HCT116 (cell line): ENCODE measurements at places on chromosomes 7 and 10. TPM values are rescaled to one million over a fixed set of nuclear protein-coding genes. Genes with fewer than 3 reads are reported as not detected.

The FXYD4 gene
- total RNA-seq = 0.71 TPM

The BEND7 gene
- 13.8 TPM for total RNA-seq

The ELOVL3 gene
- 5.5 TPM for total RNA-seq

The NKX1-2 gene
- total RNA-seq = 3.4 TPM

The IL6 gene
- total RNA-seq = not detected

The HYAL4 gene
- total RNA-seq = not detected

DNA sequence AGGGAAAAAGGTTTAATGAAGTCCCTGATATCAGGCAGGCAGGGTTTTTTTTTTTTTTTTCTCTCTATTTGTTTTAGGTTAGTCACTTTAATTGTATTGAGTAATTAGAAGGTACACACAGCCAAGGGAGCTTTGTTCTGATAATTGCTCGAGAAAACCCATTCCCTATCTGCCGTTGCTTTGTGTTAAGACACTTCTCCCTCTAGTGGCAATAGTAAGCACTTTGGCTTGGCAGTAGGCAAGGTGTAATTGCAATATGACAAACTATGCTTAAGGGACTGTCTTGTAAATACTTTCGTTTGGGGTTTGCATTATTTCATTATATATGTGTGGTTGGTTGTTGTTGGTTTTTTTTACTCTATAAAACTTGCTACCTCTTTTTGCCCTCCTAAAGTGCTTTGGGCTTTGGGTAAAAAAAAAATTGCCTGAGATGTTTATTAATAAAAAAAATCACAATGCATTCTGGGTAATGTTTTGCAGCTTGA is 113.4 kb downstream of the BTRC start:
- H3K27me3 ChIP-seq = no peaks in the 10 kb centered on the region
- H3K4me1 ChIP-seq = no peaks in the 10 kb centered on the region
- peak; percentile 76 for DNase-seq
- no peak overlapping the region for H3K4me3 ChIP-seq
- no peak overlapping the region for H3K27ac ChIP-seq
- H3K36me3 ChIP-seq = no peaks in the 10 kb centered on the region

DNA sequence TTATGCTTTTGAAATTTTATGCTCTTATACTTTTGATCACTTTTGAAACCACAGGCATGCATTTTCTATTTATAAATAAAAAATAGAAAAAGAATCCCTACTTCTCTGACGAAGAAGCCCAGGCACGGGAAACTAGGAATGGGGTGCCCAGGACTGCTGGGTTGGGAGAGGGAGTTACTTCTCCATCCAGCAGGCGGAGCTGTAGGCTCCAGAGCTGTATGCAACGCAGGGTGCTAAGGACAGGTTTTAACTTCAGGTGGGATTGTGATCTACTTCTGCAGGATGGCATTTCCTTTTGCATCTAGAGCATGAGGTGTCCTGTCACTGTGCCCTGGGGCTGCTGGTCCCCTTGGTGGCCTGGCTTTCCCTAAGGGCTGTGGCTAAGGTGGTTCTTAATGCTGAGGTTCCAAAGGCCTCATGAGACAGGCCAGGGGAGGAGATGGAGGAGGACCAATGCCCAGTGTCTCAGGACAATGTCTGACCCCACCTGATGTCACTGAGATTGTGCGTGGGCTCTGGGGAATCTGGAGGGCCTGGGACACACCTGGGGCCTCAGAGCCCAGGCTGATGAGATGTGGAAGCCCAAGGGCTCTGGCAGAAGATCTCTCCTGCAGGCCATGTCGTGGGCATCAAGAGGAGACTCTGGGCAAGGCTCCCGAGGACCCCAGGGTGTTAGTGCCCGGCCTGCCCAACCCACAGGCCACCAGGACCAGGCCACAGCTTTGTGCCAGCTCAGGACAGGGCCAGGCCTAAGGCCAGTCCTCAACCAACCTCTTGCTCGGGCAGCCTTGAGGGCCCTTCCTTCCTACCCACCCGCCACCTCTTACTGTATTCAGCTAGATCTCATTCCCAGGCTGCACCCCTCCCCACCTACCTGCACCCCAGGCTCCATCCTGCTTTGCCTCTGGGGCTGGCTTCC is 507 bp downstream of the CCDC201 start:
- no peak for DNase-seq
- H3K27me3 ChIP-seq = no peaks in the 10 kb centered on the region
- no peak overlapping the region for H3K4me3 ChIP-seq
- H3K27ac ChIP-seq = no peak overlapping the region; the same call in 1 of the 2 replicates
- no peaks in the 10 kb centered on the region for H3K36me3 ChIP-seq

DNA sequence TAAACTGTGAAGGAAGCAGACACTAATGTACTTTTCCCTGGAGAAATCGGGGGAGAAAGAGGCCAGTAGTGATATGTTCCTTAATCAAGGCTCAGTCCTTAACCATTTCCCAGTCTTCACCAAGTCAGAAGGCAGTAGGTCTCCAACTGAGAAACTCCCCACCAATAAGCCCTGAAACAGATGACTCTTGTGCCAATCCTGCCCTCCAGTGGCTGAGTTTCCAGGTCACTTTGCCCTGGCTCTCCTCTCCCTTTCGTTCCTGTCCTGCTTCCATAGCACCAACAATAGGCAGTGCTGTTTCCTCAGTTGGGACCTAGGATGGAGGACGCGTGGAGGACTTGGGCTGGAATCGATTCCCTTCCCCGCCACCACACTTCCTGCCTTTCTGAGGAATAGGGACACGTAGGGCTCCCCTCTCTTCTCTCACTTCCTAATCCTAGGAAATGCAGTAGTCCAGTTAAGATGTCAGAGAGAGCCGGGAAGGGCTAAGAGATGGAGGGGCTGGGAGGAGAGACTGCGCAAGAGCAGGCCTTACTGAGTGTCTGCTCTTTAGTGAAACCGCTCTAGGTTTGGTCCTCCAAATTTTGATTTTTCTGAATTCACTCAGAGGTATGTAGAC is 23.4 kb downstream of the ATOH7 start:
- DNase-seq = peak; percentile 81
- H3K4me1 ChIP-seq = no peaks in the 10 kb centered on the region
- H3K4me3 ChIP-seq = no peak overlapping the region
- no peak overlapping the region for H3K27ac ChIP-seq
- no peaks in the 10 kb centered on the region for H3K27me3 ChIP-seq
- H3K36me3 ChIP-seq = no peaks in the 10 kb centered on the region

GRCh38 chr10:8035006-8035640 is 19.4 kb upstream of the GATA3 start:
- H3K36me3 ChIP-seq = no peaks in the 10 kb centered on the region
- H3K4me3 ChIP-seq = no peak overlapping the region
- H3K27me3 ChIP-seq = peaks cover 23% of the 10 kb centered on the region
- no peaks in the 10 kb centered on the region for H3K4me1 ChIP-seq

DNA sequence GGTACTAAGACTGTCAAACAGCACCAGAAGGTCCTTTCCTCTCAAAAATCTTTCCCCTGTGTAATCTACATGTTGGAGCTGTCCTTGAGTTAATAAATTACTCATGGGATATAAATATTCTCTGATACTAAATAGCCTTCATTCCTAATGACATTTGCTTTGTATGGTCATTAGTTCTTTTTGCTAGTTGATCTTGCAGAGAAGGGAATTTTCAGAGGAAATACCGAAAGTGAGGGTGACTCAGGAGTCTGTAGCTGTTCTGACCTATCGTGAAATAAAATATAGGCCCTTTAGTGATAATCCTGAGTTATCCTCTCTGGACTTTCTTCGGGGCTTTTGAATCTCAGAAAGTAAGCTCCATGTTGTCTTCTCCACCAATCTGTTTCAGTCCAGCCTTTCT is 19.4 kb upstream of the CLDN12 start:
- H3K27ac ChIP-seq = no peak overlapping the region
- H3K4me3 ChIP-seq = no peak overlapping the region
- H3K27me3 ChIP-seq = no peaks in the 10 kb centered on the region

- H3K27ac ChIP-seq = no peak overlapping the region
- no peaks in the 10 kb centered on the region for H3K36me3 ChIP-seq
- H3K27me3 ChIP-seq = no peaks in the 10 kb centered on the region
Measured at GRCh38 chr10:131744346-131744745, 156.5 kb upstream of the PPP2R2D start.

DNA sequence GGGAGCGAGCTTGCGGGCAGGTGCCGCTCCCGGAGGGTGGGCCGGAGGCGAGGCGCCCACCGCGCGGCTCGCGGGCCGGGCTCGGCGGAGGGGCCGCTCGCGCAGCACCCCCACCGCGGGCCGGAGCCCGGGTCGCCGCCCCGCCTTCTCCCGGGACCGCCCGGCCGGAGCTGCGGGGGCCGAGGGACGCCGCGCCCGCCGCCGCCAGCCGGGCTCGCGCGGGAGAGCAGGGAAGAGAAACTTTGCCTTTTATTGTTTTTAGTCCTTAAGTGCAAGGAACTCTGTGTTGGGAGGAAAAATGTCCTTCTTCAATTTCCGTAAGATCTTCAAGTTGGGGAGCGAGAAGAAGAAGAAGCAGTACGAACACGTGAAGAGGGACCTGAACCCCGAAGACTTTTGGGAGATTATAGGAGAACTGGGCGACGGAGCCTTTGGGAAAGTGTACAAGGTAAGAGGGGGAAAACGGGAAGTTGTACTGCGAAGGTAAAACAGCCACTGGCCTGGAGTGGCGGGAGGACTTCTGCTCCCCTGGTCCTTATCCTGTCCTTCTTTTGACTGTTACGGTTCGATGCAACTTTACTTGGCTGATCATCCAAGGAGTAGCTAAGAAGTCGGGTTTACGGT is 620 bp downstream of the SLK start:
- H3K36me3 ChIP-seq = no peaks in the 10 kb centered on the region
- H3K4me3 ChIP-seq = peak overlapping the region; percentile 73
- H3K27me3 ChIP-seq = no peaks in the 10 kb centered on the region
- DNase-seq = no peak

DNA sequence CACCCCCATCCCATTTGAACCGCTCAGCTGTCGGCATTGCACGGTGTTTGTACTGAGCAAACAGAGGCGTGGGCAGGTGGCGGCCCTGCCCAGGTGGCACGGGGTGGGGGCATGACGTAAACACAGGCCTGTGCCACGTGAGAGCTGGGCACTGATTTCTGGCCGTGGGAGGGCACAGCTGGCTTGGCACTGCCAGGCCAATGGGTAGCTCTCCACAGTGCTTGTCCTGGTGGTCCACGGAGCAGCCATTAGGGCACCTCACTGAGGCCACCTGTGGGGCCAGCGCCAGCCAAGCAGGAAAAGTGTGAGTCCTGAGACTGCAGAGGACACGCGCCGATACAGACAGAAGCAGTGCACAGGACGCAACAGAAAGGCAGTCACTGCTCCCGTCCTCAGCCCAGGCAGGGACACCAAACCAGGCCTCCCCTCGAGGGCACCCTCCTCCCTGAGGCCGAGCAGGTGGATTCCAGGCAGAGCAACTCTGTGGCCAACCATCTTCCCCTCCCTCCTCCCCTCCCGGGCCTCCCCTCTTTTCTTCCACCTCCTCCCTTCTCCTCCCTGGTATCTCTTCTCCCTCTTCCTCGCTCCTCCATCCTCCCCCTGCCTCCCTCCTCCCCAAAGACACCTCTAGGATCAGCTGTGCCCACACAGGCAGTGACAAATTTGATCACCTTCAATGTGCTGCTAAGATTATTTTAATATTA is 258.7 kb downstream of the ELFN1 start:
- H3K27me3 ChIP-seq = no peaks in the 10 kb centered on the region
- no peak overlapping the region for H3K4me3 ChIP-seq
- no peak for DNase-seq
- H3K4me1 ChIP-seq = no peaks in the 10 kb centered on the region
- H3K27ac ChIP-seq = no peak overlapping the region

- H3K36me3 ChIP-seq = no peaks in the 10 kb centered on the region
- DNase-seq = peak; percentile 23
- no peak overlapping the region for H3K27ac ChIP-seq
Measured at GRCh38 chr7:28623863-28624262, 211.5 kb downstream of the CREB5 start.

DNA sequence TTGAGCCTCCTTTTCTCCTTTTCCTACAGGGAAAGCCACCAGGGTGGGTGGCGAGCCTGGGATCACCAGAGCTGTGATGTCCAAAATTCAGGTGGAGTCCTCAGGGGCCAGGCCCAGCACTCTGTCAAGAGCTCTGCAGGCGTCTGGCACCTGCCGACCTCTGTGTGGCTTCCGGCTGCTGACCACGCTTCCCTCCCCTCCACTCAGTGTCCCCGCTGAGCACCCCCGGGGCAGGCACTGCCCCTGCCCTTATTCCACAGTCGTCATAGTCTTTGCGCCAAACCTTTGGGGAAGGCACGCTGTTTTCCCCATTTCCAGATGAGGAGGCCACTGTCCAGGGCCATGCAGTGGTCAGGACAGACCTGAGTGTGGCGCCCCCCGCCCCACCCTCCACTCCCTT is 7.5 kb downstream of the MTG1 start:
- DNase-seq = no peak
- H3K27me3 ChIP-seq = no peaks in the 10 kb centered on the region
- H3K4me1 ChIP-seq = no peaks in the 10 kb centered on the region
- no peak overlapping the region for H3K4me3 ChIP-seq
- H3K36me3 ChIP-seq = no peaks in the 10 kb centered on the region
- H3K27ac ChIP-seq = no peak overlapping the region

GRCh38 chr10:18294633-18295032 is 154.4 kb downstream of the CACNB2 start:
- no peak overlapping the region for H3K27ac ChIP-seq
- H3K4me3 ChIP-seq = no peak overlapping the region
- H3K27me3 ChIP-seq = no peaks in the 10 kb centered on the region

GRCh38 chr7:84055904-84056605 is 138.5 kb downstream of the SEMA3A start:
- no peaks in the 10 kb centered on the region for H3K27me3 ChIP-seq
- no peak overlapping the region for H3K27ac ChIP-seq
- H3K4me1 ChIP-seq = peaks cover 20% of the 10 kb centered on the region
- H3K4me3 ChIP-seq = no peak overlapping the region
- DNase-seq = no peak
- H3K36me3 ChIP-seq = no peaks in the 10 kb centered on the region

DNA sequence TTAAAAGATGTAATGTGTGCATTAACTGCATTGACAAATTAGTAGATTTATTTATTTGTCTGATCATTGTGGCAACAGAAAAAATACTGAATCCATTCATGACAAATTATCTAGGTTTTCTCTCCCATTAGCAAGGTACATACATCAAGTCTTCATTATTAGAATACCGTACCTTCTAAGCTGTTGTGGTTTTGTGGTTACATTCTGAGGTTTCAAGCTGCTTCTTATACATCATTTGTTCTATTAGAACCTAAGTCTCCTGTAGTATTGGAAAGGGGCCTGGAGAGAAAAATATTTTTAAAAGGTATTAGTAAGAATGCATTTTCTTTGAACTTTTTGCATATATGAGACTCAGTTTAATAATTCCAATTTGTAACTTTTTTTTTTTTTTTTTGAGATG is 26.3 kb upstream of the CACNB2 start:
- H3K4me1 ChIP-seq = no peaks in the 10 kb centered on the region
- no peaks in the 10 kb centered on the region for H3K36me3 ChIP-seq
- peaks cover 4% of the 10 kb centered on the region; the same call in 1 of the 2 replicates for H3K27me3 ChIP-seq
- DNase-seq = no peak
- no peak overlapping the region for H3K27ac ChIP-seq

GRCh38 chr10:62025901-62026879 is 124.7 kb downstream of the ARID5B start:
- no peak overlapping the region for H3K4me3 ChIP-seq
- peaks cover 10% of the 10 kb centered on the region; the same call in 1 of the 2 replicates for H3K4me1 ChIP-seq
- H3K27ac ChIP-seq = no peak overlapping the region
- no peak for DNase-seq
- no peaks in the 10 kb centered on the region for H3K36me3 ChIP-seq

GRCh38 chr10:88108115-88108610 is 244.7 kb downstream of the PTEN start:
- H3K4me1 ChIP-seq = peaks cover 10% of the 10 kb centered on the region
- no peaks in the 10 kb centered on the region for H3K36me3 ChIP-seq
